ENCODE measurements at places on chromosomes 1 and 21. TPM values are rescaled to one million over a fixed set of nuclear protein-coding genes. Genes with fewer than 3 reads are reported as not detected.

COX20 gene
- polyA plus RNA-seq: 79.2 TPM

- DNase-seq: no peak
Observed at GRCh38 chr1:246165826-246166709, 341.0 kb downstream of the SMYD3 start.

GRCh38 chr1:219265026-219265515 is 91.4 kb downstream of the LYPLAL1 start:
- no peak for DNase-seq

- DNase-seq: no peak
Observed at GRCh38 chr1:55965981-55966461, 613.3 kb downstream of the PLPP3 start.

DNA sequence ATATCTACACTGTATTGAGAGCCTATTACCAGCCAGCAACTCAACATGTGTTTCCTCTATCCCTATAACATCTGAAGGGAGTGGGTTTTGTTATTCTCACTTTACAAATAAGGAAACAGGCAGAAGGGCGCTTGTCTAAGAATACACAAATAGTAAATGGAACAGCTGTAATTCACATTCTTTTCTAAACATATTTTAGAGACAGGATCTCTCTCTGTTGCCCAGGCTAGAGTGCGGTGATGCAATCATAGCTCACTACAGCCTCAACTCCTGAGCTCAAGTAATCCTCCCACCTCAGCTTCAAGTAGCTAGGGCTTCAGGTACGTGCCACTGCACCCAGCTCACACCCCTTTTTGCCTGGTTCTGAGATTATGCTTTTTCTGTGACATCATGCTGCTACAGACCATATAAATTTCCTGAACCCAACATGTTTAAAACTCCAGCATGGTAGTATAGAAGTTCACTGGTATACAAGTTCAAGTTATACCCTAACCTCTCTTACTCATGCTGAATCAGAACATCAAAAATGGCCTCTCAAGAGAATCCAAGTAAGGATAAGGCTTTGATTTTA is 8.6 kb upstream of the TACSTD2 start:
- no peak for DNase-seq

- DNase-seq: no peak
Observed at GRCh38 chr1:213622365-213623063, 365.3 kb upstream of the PROX1 start.

- DNase-seq: peak; percentile 7
Observed at GRCh38 chr1:177170756-177171535, at the start of gene BRINP2. TSS of gene BRINP2 (plus strand) at chr1:177170958. CDS start at chr1:177229877, 58,919 bp downstream.

DISC1 gene
- polyA plus RNA-seq: 2.4 TPM

PPFIA4 gene
- polyA plus RNA-seq: 4.1 TPM

USP33 gene
- 60.6 TPM for polyA plus RNA-seq

S100A2 gene
- polyA plus RNA-seq: 0.67 TPM

DNA sequence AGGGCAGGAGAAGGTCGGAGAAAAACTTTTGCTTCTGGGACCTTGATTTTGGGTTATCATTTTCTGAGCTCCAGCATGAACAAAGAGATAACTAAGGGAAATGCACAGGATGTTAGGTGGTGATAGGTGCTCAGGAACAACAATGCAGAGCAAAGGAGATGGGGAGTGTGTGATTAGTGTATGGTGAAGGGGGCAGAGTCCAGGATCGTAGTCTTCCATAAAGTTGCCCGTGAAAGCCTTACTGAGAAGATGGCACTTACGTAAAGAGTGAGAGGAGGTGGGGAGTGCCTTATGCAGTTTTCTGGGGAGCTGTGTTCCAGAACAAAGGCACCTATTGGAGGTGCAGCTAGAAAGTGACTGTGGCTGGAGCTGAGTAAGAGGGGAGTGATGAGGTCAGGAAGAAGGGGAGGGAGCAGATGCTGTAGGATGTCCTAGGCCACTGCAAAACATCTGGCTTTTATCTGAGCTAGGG is 11.6 kb downstream of the KCNK1 start:
- no peak for DNase-seq

GRCh38 chr21:14070049-14070893 is 140.5 kb downstream of the LIPI start:
- DNase-seq: no peak

- no peak for DNase-seq
Observed at GRCh38 chr21:15809065-15809464, 79.3 kb downstream of the USP25 start.

DNA sequence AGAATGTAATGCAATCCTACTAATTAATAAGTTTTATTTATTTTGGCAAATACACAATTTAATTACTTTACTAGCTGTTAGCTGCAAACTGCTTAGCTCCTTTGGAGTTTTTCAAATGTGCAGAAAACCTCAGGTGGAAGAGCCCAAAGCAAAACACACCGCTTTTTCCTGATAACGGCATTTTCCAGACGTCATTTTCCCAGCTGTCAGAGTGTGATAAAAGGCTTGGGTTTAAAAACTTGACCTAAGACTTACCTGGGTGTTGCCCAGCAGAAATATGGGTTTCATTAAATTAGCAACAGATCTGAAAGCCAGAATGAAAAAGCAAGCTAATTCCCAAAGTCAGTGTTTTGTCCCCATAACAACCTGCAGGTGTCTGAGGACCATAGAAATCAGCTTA is 204.0 kb upstream of the HMCN1 start:
- DNase-seq: no peak

SPRR2F gene
- 1.3 TPM for polyA plus RNA-seq

- no peak for DNase-seq
Observed at GRCh38 chr1:216178281-216178680, 245.0 kb downstream of the USH2A start.

DNA sequence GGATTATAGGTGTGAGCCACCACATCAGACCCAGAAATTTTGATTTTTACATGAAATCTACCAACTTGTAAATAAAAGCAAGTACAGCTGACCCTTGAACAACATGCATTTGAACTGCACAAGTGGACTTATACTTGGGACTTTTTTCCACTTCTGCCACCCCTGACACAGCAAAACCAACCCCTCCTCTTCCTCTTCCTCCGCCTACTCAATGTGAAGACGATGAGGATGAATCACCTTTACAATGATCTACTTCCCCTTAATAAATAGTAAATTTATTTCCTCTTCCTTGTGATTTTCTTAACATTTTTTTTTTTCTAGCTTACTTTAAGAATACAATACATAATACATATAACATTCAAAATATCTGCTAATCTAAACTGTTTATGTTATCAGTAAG is 17.5 kb upstream of the YRDC start:
- DNase-seq: no peak

GRCh38 chr1:23416964-23417363 is 7.6 kb downstream of the TCEA3 start:
- no peak for DNase-seq

- DNase-seq: peak; percentile 38
Observed at GRCh38 chr1:108595507-108595906, 35.6 kb downstream of the EEIG2 start.

DNA sequence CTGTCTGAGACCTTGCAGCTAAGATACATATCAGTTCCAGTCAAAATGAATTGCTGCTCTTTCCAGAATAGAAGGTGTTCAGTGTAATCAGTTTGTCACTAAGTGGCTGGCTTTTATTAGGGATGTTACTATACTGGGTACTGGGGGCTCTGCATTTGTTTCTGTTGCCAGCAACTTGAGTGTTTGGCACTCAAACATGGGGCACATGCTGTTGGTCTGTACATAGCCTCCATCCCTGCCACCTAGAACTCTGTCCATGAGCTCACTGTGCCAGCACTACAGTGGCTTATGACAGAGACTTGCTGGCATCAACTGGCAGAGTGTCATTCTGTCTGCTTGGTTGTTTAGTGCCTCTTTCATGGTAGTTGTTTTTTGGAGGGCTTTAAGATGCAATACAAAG is 45.1 kb downstream of the RGSL1 start:
- DNase-seq: no peak

DNA sequence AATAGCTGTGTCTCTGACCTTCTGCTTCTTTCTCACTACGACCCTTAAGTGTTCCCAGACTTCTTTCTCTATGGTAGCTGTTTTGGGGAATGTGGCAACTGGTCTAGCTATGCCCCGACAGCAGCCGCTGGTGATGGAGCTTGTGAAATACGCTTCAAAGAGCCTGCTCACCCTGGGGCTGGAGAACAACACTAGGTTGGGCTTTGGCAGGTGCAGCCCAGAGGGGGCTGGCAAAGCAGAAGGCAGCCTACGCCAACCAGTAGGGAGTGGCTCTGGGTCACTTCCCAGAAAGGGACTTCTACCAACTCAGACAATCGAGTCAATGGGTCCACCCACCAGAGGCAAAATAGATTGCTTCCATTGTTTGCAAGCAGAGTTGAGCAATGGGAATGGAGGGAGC is 262.8 kb downstream of the LMO4 start:
- no peak for DNase-seq

SPATA46 gene
- polyA plus RNA-seq: 1.2 TPM

GRCh38 chr1:193884848-193885558 is 698.6 kb upstream of the B3GALT2 start:
- DNase-seq: no peak

NTNG1 gene
- 4.9 TPM for polyA plus RNA-seq

OLFML2B gene
- polyA plus RNA-seq: 20.0 TPM

DNA sequence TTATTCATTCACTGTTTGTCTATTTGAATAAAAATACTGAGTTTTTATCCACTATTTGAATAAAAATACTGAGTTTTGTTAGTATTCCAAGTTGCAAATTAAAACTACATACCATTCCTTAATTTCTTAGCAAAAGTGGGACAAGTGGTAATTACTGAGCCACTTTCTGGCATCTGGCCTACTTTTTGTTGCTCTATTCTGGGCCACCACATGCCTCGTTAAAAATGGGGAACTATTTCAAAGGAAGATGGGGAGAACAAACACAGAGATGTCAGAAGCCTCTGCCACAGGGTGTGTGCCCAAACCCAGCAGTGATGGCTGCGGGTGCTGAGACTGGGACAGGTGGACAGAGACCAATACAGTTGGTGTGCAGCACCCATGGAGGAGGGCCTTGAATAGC is 14.6 kb downstream of the PIGP start:
- DNase-seq: no peak

MYOC gene
- 0.60 TPM for polyA plus RNA-seq

DNA sequence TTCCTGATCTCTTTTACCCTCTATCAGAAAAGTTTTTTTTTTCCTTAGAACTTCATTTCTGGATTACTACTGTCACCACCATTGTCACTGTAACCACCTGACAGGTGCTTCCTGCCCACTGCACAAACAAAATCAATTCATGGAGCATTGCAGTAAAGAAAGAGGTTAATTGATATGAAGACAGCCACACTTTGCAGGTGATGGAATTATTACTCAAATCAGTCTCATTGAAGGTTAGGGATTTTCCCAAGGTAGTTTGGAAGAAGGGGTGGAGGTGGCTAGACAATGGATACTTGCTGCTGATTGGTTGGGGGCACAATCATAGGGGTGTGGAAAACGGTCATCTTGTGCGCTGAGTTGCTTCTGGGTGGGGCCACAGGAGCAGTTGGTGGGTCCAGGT is 230.8 kb upstream of the CACYBP start:
- DNase-seq: no peak

FAM229A gene
- polyA plus RNA-seq: 12.2 TPM

DNA sequence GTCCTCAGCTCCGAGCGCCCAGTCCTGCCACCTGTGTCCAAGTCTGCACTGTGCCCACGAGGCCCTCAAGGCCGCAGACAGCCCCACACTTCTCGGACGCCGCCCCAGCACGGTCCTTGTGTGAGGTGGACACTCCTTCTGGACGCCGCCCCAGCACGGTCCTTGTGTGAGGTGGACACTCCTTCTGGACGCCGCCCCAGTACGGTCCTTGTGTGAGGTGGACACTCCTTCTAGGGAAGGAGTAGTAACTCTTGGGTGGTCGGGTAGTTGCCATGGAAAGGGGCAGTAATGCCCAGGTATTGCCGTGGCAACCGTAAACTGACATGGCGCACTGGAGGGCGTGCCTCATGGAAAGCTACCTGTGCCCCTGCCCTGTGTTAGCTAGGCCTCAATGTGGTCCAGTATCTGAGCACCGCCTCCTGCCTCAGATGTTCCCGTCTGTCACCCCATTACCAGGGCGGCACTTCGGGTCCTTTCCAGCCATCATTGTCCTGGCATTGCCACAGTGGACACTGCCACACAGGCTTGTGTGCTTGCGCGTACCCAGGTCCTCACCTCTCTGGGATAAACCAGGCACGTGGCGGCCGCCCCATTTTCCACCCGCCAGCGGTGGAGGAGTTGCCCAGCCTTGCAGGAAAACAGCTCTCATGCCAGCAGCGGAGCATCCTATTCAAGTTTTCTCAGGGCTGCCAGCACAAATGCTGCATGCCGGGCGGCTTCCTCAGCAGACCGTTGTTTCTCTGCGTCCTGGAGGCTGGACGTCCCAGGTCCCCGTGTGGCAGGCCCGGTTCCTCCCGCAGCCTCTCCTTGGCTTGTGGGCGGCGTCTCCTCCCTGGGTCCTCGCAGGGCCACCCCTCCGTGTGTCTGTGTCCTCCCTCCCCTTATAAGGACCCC is 40.8 kb upstream of the POFUT2 start:
- no peak for DNase-seq

CNN3 gene
- polyA plus RNA-seq: 97.0 TPM

GRCh38 chr21:34282223-34282622 is 81.6 kb upstream of the KCNE2 start:
- no peak for DNase-seq

Data from large intestine (tissue), 12 donors.